NCI-H1105 (cell line): ENCODE measurements at places on chromosomes 6 and 20.

DNA sequence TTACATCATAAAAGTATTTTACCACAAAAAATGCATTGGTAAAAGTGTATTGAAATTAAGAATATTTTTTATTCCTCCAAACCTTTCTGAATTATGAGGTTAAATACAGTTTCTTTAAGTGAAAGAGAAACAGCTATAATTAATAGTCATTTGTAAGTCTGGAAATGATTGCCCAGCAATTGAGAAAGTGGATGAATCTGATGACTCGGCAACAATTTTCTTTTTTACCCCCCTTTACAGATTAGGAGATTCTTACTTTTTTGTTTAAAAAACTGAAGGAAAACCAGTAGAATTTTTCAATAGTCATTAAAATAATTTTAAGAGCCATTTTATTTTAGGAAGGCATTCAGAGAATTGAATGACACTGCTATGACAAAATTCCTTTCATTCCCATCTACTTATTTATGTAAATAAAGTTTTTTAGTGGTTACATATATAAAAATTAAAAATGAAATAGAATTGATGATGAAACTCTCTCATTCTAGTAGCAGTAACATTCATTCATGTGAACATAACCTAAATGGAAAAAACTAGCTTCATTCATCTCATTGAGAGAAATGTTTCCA, 169.6 kb upstream of the PRND start:
- no peak for DNase-seq

DNA sequence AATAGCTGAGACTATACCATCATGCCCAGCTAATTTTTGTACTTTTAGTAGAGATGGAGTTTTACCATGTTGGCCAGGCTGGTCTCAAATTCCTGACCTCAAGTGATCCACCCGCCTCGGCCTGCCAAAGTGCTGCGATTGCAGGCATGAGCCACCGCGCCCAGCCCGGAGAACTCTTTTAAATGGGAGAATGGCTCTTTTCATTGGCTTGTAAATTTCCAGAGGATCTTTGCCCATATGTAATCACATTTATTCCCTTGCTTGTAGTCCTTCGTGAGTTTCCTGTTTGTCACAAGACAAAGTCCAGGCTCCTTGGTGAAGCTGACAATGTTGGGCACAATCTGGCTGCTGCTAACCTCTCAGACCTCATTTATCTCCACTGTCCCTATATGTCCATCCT, 135.1 kb downstream of the CEP57L1 start:
- DNase-seq = no peak

GRCh38 chr20:32648761-32649650, 24.7 kb downstream of the C20orf203 start:
- no peak for DNase-seq

DNA sequence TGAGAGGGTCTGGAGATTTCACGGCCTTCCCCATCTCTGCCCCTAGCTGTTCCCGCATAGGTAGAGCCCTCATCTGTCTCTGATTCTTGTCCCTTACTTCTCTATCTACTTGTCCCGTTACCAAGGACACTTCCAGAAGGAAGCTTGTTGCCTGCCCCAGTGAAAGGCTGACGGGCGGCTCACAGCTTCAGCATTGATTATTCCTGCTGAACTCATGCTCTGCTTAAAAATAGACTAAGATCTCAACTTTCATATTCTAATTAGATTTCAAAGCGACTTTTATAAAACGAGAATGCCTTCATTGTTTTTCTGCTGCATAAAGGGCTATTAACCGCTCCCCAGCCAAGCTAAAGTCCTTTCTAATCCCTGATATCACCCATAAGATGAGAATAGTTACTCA, 31.1 kb upstream of the MAFB start:
- no peak for DNase-seq

DNA sequence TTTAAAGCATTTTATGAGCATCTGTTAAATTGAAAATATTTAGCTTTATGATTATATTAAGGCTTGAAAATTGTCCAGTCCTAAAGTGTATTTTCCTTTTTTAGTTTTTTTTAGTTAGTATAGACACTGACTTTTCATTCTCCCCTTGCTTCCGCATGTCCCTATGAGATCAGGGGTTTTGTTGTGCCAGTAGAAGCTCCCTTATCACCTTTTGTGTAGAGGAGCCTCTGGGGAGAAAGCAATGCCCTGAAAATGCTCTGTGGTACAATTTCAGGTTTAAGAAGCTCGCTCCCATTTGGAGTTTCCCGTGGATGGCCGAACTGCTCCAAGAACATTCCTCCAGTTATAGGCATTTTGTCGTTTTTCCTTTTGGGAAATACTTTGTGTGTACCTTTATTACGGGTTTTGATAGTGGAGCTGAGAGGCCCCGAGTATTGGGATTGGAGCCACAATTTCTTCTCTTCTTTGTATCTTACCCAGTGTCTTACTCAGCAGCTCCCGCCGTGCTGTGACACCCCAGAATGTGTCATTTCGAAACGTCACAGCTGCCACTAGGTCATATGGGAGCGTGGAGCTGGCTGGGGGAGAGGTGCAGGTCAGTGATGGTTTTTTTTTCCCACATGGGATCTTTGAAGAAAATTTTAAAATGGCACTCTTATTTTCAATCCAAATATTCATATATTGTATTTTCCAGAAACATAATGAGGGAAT, 49.9 kb downstream of the RPRD1B start:
- DNase-seq = no peak

DNA sequence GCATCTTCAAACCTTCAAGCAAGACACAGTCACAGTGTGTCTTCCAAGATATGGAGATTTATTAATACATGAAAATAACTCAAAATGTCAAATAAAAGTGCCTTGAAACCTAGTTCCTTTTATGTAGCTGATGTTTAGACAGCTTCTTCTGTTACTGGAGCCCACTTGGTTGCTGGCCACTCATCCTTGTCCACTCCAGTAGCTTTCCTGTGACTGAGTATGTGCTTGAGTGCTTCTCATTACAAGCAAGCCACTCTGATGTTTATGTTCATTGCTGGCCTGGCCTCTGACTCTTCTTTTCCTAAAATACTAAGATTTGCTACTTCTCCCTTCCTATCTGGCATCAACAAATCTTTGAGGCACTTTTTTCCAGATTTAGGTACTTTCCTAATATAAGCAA, 545.2 kb upstream of the MAN1A1 start:
- no peak for DNase-seq

DNA sequence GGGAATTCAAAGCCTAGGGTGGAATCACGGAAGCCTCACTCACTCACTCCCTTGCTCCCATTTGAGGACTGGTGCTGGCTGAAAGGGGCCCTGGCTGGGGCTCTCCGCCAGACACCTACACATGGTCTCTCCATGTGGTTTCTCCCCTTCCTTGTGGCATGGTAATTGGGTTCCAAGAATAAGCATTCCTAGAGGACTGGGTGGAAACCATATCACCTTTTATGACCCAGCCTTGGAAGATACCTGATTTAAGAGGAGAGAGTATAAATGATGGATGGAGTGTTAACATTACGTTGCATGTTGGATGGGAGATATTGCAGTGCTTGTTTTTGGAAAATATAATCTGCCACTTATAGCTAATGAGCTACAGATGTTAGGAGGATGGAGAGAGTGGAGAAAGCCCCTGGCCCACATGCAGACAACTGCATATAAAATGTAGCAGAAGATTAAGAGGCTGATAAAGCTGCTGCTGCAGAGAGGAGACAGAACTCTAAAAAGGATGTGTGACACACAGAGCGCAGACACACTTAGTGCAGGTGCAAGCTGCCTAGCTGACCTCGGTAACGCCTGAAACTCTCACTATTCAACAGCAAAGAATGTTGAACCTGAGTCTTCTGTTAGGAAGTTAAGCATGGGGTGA, 23.3 kb upstream of the CDKN1A start:
- no peak for DNase-seq

DNA sequence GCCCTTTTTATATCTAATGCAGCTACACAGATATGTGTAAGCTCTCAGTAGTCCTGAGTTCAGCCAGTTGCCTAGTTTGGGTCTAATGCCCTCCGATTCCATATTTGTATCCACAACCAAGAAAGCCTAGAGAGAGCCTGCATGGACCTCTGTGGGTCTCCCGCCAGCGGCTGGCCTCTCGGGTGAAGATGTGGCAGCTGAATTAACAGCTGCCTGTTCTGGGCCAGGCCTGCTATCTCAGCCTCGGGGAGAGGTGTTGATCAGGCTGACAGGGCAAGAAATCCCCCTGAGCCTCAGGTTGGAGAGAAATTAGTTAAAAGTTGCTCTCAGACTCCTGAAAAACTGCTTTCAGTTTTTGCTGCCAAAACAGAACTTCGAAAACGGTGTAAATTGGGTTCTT, 19.8 kb downstream of the PTK7 start:
- DNase-seq = no peak

GRCh38 chr6:66599541-66599940, 892.5 kb upstream of the EYS start:
- DNase-seq = no peak

DNA sequence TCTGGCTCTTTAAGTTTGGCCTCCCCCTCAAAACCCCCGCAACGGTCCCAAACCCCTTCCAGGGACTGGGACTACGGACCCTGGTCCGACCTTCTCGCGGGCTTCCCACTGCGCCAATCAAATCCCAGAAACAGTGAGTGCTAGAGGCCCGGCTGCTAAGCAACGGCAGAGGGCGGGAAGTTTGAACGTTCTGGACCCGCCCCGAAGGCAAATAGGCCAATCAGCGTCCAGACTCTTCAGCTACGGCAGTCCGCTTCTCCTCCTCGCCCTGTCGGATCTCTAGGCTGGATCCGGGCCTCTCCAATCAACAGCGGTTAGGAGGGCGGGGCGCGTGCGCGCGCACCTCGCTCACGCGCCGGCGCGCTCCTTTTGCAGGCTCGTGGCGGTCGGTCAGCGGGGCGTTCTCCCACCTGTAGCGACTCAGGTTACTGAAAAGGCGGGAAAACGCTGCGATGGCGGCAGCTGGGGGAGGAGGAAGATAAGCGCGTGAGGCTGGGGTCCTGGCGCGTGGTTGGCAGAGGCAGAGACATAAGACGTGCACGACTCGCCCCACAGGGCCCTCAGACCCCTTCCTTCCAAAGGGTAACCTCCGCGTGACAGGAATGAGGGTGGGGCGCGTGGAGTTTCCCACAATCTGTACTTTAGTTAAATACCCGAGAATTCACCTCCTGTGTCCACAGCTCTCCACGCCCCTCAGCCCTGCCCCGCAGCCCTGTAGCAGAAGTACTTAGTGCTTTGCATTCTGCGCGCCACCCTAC, at the start of gene MSH5:
MSH5 (plus strand) TSS at position 367 of the 758 bp plus-strand sequence. CDS start 462 bp downstream, outside the sequence.
- peak; percentile 94 for DNase-seq

- peak; percentile 94 for DNase-seq
Observed at GRCh38 chr20:844473-845225, 11.1 kb downstream of the FAM110A start.
